ENCODE measurements at places on chromosomes 6 and 20. TPM values are rescaled to one million over a fixed set of nuclear protein-coding genes. Genes with fewer than 3 reads are reported as not detected.

DNA sequence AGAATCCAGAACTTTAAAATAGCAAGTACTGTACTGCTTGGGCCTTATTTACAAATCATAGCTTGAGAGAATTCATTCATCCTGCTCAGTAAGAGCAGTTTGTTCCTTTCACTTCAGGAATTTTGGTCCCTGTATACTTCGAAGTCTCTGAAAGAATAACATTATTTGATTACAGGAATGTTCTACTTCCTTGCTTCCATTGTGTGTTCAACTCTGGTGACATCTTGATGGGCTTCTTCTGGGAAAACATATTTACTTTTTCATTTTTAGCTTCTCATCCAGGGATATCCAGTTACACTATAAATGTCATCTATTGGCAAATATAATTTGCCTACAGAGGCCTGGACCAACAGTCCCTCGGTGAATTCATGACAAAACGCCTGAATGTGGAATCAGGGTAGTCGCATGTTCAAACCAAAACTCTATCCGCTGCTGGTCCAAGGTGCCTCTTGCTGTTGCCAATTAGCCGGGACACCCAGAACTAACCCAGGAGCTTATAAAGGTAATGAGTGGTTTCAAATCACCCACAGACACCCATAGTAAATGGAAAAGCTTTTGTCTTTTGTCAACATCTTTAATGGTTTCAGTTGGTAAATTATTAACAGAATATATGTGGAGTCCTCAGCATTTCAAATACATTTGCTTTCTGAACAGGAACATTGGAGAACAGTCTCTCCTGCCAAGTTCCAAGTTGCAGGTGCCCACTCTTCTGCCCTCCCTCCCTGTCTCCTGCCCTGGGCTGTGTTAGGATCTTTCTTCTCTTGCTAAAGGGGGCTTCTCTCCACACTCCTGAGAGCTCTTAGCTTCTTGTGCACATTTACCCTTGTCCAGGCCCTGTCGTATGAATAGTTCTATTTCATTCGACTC, 162.5 kb upstream of the CITED2 start:
- peaks cover 26% of the 10 kb centered on the region for H3K4me1 ChIP-seq
- H3K27me3 ChIP-seq, result no peaks in the 10 kb centered on the region

GRCh38 chr20:14997791-14998190, 660.4 kb upstream of the FLRT3 start:
- H3K4me3 ChIP-seq, result no peak overlapping the region
- no peak for DNase-seq
- H3K27ac ChIP-seq, result no peak overlapping the region
- H3K27me3 ChIP-seq, result no peaks in the 10 kb centered on the region
- H3K36me3 ChIP-seq, result no peaks in the 10 kb centered on the region
- no peaks in the 10 kb centered on the region for H3K4me1 ChIP-seq

DNA sequence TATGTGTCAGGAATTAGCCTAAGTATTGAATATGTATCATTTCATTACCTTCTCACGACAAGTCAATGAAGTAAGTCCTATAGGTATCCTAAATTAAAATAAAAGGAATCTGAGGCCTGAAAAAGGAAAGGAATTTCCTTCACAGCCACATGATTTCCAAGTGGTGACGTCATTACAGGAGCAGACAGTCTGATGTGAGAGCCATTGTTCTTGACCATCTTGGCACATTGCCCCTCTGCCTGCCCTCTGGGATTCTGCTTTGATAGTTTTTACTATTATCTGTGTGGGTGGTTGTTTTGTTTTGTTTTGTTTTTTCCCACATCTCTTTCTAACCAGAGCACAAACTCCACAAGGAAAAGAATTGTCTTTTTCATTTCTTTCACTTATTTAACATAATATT, 219.8 kb upstream of the UFL1 start:
- H3K27me3 ChIP-seq, result no peaks in the 10 kb centered on the region
- no peaks in the 10 kb centered on the region for H3K36me3 ChIP-seq
- no peak overlapping the region for H3K4me3 ChIP-seq
- H3K4me1 ChIP-seq, result no peaks in the 10 kb centered on the region

DNA sequence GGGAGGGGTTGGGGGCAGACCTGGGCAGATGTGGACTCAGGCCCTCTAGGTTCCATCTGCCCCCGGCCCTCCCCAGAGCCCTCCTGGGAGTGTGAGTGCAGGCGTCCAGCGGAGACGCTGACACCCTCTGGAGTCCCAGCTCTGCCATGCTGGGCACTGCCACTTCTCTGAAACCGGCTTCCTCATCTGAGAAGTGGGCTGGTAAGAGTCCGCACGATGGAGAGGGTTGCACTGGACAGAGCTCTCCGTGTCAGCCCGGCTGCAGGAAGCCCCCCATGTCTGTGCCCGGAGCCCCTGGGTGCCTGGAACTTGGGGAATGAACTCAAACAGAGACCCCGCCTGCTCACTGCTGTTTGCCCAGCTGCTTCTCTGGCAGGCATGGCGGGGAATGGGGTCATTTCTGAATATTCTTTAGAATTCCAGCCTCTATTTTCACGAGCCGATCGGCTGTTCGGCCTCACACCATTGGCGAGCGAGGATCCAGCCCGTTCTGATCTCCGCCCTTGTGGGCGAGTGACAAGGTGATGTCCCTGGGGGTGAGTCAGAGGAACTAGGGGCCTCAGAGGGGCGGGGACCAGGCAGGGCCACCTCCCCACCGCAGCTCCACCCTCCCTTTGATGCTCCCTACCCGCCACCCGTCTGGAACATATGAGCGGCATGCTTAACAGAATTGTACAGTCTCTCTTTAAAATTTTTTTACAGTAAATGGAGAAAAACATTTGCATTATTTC, 47.8 kb upstream of the GATA5 start:
- H3K27ac ChIP-seq, result no peak overlapping the region
- no peak overlapping the region for H3K4me3 ChIP-seq
- no peak for DNase-seq
- peaks cover 19% of the 10 kb centered on the region for H3K27me3 ChIP-seq
- no peaks in the 10 kb centered on the region for H3K36me3 ChIP-seq

DNA sequence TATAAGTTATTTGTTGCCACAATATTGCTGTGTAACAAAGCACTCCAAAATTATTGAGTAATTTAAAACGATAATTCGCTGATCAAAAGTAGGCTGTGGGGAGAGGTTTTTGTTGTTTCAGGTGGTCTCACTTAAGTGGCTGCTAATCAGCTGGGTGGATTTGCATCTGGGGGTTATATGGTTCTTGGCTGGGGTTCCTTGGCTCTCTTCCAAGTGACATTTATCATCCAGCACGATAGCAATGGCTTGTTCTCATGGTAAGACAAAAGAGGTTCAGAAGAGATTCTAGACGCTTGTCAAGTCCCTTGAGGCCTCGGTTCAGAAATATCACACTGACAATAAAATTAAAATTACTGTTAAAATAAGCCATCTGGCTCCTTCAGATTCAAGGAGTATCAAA, 1648.8 kb downstream of the GRIK2 start:
- H3K27me3 ChIP-seq, result no peaks in the 10 kb centered on the region
- no peak overlapping the region for H3K27ac ChIP-seq
- H3K36me3 ChIP-seq, result no peaks in the 10 kb centered on the region
- DNase-seq, result no peak

GRCh38 chr20:46270977-46271744, 37.1 kb downstream of the CDH22 start:
- no peaks in the 10 kb centered on the region for H3K27me3 ChIP-seq
- no peak for DNase-seq
- H3K27ac ChIP-seq, result no peak overlapping the region
- no peaks in the 10 kb centered on the region for H3K4me1 ChIP-seq

KIAA0408 gene
- 0.52 TPM for total RNA-seq

RHAG gene
- 2.8 TPM for total RNA-seq

SLC44A4 gene
- total RNA-seq, result 0.42 TPM

OR2J1 gene
- not detected for total RNA-seq
